ENCODE measurements at places on chromosomes 5 and 9.

- DNase-seq = no peak
Measured at GRCh38 chr5:144433893-144434292, 263.2 kb downstream of the KCTD16 start.

- peak; percentile 61 for DNase-seq
Measured at GRCh38 chr9:107373809-107374208, 90.7 kb downstream of the RAD23B start.

- DNase-seq = no peak
Measured at GRCh38 chr9:20760246-20760891, 76.3 kb downstream of the FOCAD start.

DNA sequence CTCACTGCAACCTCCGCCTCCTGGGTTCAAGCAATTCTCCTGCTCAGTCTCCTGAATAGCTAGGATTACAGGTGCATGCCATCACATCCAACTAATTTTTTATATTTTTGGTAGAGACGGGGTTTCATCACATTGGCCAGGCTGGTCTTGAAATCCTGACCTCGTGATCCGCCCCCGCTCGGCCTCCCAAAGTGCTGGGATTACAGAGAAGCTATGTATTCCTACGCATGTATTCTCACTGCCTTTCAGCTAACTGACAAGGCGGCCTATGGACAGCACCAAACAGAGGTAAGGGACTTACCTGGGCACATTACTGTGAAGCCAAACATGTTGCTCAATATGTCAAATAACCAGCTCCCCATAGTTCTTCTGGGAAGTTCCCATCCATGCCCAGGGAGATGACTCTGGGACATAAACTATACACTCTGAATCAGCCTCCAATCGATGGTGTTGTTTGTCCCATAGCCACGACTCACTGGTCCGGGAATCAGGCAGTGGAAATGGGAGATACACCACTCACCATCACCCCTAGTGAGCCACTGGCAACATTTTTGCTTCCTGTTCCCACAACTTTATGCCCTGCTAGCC lies 114.6 kb downstream of the SYK start:
- no peak for DNase-seq

GRCh38 chr9:113738893-113739604 lies 137.1 kb upstream of the ZNF618 start:
- DNase-seq = no peak

DNA sequence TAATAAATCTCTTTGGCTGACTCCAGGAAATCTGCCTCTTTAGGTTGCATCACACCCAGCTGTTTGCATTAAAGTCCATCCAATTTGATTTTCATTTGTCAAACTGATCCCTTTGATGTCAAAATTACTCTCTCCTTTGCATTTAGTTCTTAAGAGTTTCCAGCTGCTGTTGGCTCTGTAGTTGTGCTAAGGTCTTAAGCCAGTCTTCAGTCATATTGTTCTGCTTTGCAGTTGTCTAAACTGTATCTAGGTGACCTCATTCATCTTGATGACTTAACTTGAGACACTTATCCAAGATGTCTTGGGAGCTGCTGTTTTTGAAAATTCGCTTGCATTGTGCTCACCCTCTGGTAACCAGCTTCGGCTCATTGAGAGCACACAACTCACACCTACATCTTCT lies 386.9 kb upstream of the TLE4 start:
- DNase-seq = no peak

- DNase-seq = no peak
Measured at GRCh38 chr5:43256261-43256966, 56.8 kb downstream of the HMGCS1 start.

GRCh38 chr5:88824141-88824540 lies 58.8 kb downstream of the MEF2C start:
- no peak for DNase-seq

DNA sequence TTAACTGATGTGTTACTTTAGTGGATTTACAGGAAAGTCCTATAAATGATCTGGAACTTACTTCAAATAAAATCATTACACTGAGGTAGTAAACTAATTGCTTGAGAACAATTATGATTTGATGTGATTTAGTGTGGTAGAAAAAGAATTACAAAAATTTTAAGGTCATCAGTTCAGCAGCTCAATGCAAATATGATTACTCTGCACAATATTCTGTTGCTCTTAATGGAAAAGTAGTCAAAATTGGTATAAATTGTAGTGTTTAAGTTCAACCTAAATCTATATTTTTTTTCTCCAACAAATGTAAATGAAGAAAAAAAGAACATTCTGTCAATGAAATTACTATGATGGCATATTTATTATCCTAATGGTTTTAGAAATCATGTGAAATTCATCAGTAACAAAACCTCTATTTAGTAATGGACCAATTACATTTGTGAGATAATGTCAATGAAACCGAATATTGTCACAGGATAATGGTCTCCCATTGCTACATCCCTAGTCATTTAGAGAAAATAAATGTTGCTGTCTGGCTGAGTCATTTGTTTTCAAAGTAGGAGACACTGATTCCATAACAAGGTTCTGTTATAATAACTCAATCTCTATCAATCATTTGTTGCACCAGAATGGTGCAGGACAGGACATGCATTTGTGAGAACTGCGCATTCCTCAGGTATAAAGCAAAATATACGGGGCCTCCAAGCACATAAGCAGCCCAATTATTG lies 177.1 kb downstream of the NFIB start:
- DNase-seq = no peak

DNA sequence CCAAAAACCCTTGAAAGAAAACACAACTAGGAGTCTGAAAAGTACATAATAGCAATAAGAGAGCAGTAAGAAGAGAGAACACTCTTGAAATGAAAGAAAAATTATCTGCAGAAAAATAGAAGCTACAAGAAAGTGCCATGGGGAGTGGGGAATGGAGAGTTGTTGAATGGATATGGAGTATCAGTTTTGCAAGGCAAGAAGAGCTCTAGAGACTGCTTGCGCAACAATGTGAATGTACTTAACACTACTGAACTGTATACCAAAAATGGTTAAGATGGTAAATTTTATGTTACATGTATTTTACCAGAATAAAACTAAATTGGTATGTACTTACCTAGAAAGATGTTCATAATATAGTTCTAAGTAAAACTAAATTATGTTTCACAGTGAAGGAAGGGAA lies 54.8 kb upstream of the RASGRF2 start:
- no peak for DNase-seq

DNA sequence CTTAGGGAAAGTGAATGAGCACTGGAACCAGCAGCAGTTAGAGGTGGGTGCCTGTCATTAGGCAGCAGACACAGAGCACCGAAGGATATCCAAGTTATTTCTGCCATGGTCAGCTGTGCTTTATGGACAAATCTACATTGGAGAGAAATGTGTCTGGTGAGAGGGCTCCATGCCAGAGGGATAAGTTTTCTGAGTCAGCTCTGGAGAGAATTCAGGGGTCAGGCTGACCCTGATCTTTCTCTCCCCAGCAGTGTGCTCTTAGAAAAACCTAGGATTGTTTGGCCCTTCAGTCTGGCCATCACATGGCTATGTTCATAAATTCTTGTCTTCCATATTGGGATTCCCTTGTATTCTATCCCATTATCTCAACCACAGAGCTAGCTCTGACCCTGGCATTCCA lies 8.9 kb upstream of the IL17B start:
- DNase-seq = no peak

DNA sequence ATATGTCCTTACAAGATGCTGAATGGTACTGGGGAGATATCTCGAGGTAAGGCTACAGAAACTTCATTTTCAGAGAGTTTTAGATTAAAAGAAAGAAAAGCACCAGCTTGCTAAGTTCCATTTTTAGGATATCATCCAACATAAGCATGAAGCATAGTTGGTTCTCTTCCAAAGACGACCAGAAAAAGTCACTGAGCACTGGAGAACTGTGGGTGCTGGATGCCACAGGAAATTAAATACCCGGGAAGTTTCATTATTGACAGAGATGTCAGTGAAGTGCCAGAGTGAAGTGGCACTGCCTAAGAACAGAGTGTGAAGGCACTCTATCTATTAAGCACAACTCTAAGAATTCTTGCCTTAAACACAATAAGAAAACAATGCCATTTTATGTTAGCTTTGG lies 76.8 kb downstream of the PIK3R1 start:
- DNase-seq = no peak

- no peak for DNase-seq
Measured at GRCh38 chr5:114949756-114950155, 220.0 kb downstream of the TRIM36 start.

DNA sequence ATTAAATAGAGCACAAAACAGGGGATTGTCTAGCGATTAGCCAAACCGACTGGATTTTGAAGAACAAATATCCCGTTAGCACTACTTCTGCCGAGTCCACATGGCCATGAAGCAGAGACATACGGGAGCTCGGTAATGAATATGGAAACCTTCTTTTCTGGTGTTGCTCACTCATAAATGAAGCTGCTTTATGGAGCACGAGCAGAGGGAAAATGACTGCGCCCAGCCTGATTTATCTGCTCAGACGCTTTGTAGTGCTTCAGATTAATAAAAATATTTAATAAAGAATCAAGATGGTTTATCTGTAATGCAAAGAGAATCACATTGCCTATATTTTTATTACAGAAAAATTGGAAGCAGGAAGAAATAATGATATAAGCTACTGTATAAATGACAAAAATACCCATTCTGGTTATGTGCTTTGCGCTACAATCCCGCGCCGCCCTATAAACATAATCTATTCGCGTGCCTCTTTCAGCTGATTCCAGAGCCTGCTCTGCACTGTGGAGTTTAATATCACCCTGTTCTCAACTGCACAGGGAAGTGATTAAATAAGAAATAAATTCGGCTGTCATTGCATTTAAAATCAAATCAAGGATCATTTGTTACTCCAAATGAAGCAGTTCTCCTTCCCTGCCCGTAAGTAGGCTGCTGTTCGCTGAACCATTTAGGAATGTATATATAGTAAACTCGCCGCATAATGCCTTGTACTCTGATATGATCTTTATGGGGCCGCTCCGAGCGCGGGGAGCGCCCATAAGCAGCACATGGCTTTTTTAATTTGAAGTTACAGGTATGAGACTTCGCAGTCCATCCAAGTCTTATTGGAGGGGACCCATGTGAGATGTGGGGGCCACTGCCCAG lies 22.3 kb upstream of the UBAC1 start:
- DNase-seq = no peak

DNA sequence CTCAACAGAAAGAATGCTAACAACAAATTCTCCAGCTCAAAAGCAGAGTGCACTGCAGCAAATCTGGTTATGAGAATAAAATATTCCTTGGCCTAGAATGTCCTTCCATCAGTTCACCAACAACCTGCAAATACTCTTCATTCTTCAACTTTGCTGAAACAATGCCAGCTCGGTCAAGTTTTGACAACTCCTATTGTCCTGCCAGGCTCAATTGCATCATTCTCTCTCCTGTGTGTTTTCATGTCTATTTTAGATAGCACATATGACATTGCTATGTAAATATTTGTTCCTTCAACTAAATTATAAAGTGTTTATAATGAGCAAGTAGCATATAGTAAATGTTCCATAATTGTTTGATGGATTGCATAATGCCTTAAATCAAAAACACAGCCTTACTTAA lies 463.8 kb downstream of the TLE1 start:
- DNase-seq = no peak

- no peak for DNase-seq
Measured at GRCh38 chr5:81014348-81014747, 54.2 kb downstream of the RASGRF2 start.

All from islet precursor cell (in vitro differentiated cells).